ENCODE measurements at places on chromosomes 7 and 10.

GRCh38 chr10:10489805-10490571 lies 527.7 kb upstream of the CELF2 start:
- DNase-seq, result no peak

DNA sequence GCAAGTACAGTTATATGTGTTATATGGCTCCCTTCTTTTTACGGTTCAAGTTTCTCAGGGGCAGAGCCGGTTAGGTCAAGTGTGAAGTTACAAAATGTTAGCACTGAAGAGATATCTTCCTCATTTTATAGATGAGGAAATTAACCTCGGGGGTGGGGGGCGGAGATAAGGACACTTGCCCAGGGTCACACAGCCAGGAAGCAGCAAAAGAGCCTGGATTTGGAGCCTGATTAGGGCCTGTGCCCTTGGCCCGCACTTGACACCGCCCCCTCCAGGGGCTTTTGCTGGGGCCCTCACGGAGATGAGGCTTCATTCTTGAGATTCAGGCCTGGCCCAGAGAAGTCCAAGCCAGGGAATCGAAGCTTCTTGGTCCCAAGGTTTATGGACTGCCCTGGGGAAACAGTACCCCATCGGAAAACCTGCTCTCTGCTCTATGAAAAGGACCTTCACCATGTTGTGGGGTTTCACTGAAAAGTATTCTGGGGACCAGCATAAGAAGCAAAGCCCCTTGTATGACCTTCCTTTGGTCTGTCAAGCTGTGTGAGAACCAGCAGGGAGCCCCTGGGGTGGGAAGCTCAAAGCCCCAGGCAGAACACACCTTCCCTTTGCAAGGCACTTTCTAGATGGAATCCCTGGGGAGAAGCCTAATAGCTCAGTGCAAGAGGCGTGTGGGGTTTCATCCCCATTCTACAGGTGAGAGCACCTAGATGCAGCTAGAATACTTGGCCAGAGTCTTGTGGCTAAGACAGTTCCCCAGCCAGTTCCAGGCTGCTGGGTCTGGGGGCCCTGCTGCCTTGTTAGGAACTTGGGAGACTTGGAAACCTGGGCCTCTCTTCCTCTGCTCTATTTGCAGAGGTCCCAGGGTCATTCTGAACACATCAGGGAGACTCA lies 21.9 kb downstream of the UNC5B start:
- no peak for DNase-seq

DNA sequence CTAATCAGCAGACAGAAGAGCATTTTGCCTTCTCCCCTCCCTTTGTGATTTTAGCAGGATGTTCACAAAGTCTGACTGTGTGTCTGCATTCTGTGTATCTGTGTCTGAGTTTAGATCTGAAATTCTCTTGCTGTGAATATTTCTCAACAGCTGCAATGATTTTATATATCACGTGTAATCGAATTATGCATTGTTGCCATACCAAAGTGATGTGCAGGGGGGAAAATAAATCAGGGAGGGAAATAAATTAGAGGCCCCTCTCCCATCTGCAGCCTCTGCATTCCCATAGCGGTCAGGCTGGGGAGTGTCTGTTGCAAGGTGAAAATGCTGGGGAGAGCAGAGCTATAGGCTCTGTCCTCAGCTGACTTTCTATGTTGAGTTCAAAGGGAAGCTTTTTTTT lies 209.0 kb downstream of the LRMDA start:
- DNase-seq, result no peak

DNA sequence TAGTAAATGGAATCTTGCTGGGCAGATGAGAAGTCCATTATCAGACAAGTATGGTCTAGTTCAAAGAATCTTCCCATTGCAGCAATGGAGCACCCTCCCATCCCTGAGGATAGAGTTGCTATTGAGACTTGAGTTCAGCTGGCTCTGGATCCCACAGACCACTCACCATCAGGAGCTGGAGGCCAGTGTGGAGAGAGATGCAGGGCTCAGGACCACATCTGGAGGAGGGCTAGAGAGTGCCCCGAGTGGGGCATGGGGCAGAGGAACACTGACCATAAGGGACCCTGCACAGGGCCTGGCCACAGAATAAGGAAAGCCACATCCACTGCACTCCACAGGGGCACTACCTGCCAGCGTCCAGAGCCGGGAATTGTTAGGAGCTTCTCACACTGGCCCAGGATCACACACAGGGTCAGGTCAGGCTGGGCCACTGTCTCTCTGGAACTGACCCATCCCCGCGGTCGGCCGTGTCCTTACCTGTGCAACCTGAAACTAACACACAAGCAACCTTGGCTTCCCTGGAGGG lies 41.3 kb upstream of the TCERG1L start:
- DNase-seq, result no peak

DNA sequence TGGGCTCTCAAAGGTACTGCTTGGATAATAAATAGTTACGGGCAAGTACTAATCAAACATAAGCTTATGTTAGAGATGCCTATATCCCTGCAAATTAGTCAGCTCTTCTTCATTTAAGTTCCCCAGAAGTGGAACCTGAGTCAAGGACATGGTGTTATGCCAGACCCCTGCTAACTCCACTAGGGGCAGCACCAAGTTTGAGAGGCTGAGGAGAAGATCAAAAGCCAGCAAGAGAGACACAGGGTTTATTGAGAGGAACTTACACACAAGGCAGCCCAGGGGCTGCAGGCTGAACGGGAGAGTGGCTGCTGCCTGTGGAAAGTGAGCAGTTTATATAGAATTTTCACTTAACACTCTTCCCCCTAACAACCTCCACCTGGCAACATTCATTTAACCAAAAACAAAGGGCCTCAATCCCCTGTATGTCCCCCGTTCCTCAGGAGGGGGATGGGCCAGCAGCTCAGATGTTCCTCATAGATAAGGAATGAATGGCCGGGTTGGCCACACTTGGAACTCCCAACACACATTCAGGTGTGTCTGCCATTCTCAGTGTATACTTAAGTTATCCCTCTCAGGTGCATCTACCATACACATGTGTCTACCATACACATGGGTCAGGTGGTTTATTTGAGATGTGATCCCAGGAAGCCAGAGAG lies 62.6 kb upstream of the GHITM start:
- no peak for DNase-seq

GRCh38 chr10:103759100-103759781 lies 96.1 kb downstream of the SH3PXD2A start:
- no peak for DNase-seq

DNA sequence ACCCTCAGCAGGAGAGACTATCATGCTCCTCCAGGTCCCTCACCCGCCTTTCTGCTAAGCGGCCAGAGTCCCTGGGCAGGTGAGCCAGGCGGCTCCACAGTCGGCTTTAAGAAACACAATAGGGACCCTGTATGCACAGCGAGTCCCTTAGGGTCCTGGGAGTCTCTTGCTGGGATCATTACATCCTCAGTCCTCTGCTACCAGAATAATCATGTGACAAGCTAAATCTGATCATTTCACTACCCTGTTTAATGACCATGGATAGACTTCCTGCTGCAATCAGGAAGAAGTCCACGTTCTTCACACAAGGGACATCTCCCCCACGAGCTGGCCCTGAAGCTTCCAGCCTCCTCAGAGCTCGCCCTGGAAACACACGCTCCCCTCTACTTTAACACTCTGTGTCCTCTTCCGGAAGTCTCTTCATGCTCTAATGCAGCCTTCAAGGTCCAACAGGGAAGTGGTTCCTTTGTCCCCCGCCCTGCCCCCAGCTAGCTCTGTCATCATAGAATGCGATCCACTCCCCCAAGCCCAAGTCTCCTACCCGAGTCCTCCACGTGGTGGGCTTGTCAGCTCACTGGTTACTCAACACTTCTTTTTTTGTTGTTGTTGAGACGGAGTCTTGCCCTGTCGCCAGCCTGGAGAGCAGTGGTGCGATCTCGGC lies 101.5 kb downstream of the RNF216 start:
- peak; percentile 21 for DNase-seq

DNA sequence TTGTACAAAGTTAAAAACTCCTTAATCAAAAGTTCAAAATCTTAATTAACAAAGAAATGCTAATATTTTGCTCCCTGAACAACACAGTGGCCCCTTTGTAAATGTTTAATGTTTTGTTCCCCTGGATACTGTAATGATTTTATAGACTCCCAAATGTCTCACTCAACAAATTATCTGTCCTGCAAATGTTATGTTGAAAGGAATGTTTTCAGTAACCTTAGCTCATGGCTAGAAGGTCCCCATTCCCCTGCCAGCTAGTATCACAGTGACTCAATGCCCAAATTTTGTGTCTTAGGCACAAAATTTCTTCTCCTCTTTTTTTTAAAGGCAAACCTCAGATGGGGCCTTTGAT lies 298.9 kb downstream of the ELMO1 start:
- no peak for DNase-seq

GRCh38 chr7:74526780-74527179 lies 73.1 kb downstream of the GTF2IRD1 start:
- no peak for DNase-seq

- no peak for DNase-seq
Observed at GRCh38 chr7:78684201-78684600, 769.3 kb downstream of the MAGI2 start.

GRCh38 chr10:86265236-86265894 lies 101.2 kb downstream of the GRID1 start:
- DNase-seq, result no peak

- peak; percentile 51 for DNase-seq
Observed at GRCh38 chr7:155205368-155206317, 92.0 kb upstream of the INSIG1 start.

GRCh38 chr7:142770661-142771352 lies at the start of gene PRSS2:
Gene PRSS2 (plus strand): TSS chr7:142770970. CDS start chr7:142770983, 13 bp downstream.
- DNase-seq, result no peak

DNA sequence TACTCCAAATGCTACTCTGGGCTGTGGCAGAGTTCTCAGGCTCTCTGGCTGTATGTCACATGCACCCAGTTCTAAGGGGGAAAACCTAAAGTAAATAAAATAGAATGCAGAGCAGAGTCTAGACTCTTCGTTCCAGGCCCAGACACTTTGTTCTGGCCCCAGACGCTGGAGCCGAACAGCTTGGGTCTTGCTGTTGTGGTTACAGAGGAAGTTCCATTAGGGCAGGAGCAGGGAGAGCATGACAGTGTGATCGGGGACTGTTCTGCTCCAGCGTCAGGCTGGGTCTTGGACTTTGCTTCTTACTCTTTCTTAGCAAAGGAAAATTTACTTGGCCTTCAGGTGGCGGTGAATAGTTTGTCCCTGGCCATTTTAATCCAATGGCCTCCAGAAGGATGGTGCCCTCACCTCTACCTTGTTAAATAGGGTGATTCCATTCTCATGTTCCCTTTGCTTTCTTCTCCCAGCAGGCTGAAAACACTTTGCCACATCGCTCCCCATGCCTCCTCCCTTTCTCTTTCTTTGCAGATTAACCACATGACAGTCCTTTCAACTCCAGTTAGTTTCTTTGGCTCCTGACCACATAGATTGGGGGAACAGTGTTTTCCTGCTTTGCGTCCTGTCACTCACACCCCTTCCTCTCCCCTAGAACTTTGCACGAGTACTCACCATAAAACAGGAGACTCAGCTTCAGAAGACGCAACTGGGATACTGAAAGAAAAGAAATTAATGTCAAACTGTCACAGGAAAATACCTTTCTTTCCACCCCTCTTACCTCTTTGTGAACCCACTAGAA lies 730.8 kb downstream of the SUGCT start:
- DNase-seq, result no peak

DNA sequence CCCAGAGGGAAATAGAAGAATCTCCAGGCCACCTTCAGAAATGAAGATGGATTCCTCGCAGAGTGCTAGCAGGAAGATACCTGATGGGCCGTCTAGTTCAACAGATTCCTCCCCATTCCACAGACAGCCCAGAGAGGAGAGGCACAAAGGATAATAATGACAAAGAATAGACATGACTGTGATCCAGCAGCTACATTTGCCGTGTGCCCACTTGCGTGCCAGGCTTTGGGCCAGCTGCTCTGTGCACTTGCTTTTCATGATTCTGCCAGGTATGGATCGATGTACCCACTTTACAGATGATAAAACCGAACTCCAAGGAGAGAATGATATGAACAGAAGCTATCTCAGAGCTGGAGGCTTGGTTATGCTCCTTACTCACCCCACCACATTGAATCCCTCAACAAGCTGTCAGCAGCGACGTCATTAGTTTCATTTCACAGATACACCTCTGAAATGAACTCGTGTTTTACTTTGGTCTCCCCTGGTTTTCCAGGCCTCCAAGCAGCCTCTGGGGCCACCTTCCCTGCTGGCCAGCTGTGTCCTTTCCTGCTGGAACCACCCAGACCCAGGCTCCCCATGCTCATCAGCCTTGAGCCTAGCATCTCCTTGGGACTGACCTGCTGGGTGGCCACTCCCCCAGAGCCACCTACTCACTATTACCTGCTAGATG lies 11.9 kb upstream of the WDFY4 start:
- DNase-seq, result no peak

DNA sequence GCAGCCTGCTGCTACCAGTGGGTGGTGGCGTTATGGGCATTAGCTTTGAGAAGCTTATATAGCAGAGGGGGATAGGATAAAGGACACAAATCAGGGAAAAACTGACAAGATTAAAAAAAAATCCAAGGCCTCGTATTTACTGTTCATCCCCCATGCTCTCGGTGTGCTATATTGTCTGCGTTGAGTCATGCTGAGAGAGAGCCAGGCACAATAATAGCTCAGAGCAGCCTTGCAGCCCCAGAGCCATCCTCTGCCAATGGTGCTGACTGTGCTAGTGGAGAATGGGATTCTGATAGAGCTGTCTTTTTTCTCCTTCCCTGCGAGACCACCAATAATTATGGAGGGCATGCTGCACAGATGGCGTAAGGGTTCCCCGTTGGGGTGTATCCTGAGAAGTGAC lies 51.7 kb upstream of the FZD1 start:
- DNase-seq, result peak; percentile 22

DNA sequence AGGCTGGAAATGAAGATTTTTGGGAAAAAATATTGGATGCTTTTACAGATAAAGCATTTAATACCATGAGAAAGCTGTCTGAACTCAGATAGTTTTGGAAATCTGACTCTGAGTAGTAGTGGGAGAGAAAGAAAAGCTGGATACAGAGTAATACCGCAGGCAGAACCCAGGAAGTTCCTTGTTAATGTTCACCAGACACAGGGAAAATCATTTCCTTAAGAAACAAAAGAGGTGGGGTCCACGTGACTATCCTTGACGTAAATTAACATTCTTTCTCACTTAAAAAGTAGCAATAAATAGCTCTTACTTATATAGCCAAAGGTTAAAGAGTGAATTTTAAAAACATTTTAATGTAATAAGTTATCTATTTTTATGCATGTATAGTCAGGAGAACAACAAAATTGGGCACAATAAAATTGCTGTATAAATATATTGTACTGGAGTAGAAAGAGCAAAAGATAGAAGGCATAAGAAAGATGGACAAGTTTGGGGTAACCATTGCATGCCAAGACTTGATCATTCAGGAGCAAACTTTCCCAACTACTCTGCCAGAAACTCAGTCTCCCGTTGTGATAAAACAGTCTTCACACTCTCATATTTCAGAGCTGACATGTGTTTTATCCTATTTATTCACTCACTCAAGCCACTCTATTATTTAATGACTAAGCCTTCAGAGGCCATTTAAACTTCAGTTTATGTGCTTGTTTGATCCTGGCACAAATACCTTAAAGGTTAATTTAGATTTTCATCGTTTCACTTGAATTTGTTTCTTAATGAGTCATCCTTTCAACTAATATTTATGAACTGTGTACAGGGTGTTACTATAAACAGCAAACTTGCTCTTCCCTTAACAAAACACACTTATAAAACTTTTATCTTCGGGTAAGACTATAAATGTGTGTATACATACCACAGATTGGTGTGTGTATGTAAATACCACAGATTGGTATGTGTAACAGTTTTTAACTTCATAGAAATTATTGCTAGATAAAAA lies 143.1 kb downstream of the GNAI1 start:
- DNase-seq, result no peak

- no peak for DNase-seq
Observed at GRCh38 chr7:135929722-135930141, 47.4 kb downstream of the MTPN start.

- DNase-seq, result no peak
Observed at GRCh38 chr10:69844698-69845097, 43.0 kb downstream of the COL13A1 start.

- no peak for DNase-seq
Observed at GRCh38 chr10:97740613-97741012, 3.7 kb downstream of the ZFYVE27 start.
